ENCODE measurements at places on chromosomes 6 and 20.

DNA sequence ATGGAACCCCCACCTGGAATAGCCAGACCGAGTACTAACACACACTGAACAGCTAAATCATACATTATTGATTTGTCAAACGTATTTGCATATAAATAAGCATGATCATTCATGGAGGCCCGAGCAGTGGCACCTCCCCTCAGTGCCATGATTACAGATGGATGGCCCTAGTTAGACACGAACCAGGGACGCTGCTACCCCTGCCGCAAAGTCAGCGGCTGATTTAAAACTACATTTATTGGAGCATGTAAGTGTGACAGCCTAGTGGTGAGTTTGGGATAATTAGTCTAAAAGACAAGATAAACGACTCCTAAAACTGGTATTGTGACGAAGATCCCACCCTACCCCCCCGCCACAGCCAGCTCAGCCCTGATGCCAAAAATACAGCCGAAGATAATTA lies 159.1 kb upstream of the MAFB start:
- DNase-seq: no peak

DNA sequence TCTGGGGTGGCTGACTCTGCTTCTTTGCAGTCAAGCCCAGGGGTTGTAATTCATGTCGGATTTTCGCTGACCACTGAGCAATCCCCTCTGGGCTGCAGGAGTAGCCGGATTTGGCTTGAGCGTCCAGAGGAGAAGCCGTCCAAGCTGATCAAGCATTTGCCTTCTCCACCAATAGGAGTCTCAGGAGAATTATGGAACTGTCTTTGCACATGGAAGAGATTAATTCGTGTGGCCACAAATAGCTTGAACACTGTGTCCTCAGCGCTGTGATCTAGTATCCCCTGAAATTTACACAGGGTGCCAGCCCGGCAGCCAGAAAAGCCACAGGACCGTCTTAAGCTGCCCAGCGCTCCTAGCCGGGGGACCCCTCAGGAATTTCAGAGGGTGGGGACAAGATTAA lies 37.1 kb downstream of the EYA2 start:
- DNase-seq: no peak

- no peak for DNase-seq
Measured at GRCh38 chr20:57618764-57619050, 1.5 kb downstream of the ZBP1 start.

DNA sequence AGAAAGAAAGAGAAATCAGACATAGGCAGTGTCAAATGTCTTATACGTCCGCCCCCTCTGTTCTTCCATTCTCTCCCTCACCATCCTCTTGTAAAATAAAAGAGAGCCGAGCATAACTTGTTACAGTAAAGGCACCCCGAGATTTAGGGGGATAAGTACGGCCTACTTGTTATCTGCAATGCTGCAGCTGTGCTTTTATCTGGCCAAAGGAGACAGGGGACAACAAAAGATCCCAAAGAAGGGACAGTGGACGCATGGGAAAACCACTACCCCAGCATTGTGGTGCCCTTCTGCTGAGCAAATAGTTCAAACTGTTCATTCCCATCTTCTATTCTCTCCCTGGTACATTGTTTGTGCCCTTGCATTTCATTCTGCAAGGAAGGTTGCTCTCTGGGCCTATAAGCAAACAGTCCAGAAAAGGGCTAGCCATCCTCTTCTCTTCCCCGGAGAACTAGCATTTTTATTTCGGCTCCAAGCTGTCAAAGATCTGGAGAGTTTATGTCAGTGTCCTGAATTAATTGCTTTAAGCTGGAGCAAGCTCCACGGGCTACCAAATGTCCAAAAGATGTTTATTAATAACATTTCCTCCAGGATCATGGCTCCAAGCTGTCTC lies 22.3 kb downstream of the FOXA2 start:
- no peak for DNase-seq

DNA sequence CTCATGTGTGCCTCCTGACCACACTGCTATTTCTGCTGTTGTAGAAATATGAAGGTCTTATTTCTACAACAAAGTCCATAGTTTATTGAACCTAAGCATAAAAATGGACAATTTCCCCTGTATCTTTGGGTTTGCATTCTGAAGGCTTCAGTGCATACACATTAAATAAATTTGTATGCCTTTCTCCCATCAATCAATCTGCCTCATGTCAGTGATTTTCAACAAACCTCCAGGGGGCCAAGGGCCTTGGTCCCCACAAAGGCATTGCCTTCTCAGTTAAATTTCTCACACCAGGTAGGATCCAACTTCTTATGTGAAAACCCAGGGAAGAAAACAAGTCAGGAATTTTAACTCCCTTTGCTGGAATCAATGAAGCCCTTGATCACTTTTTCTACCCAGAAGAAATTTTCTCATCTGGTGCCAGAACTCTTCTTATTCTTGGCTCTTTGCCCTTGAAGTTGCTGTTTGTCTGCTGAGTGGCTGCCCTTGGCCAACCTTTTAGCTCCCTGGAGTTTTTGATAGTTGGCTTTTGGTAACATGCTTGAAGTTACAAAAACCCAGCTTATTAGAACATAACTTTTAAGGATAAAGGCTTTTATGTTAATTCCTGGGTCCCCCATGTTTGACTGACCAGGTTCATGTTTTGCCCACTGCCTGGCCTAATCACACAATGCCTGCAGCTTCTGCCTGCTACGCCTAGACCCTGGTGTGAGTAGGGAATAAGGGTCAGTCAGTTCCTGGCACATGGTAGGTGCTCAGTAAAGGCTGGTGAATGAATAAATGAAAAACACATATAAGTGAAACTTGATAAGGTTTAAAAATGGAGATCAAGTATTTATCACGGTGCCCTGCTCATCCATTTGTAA lies 37.0 kb downstream of the SHLD1 start:
- no peak for DNase-seq

- no peak for DNase-seq
Measured at GRCh38 chr6:18680842-18681241, 293.7 kb downstream of the RNF144B start.

- DNase-seq: no peak
Measured at GRCh38 chr20:4406627-4407026, 315.1 kb upstream of the PRND start.

- no peak for DNase-seq
Measured at GRCh38 chr6:26198722-26199056, 111.5 kb downstream of the HFE start.

- DNase-seq: no peak
Measured at GRCh38 chr6:139253656-139254055, 38.1 kb downstream of the TXLNB start.

DNA sequence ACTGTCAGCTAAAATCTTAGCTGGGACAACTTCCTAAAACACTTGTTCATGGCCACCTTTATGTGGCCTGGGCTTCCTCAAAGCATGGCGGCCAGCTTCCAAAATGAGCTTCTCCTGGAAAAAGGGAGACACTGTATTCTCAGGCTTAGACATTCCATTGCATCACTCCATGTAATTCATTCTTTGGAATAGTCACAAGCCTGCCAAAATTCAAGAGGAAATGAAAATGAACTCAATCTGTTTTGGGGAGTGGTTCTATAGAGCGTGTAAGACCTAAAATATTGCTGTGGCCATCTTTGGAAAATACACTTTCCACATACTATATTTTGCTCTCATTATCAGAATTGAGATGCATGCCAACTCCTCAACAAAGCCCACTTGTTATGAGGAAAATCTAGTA lies 687.0 kb downstream of the KIF16B start:
- no peak for DNase-seq

DNA sequence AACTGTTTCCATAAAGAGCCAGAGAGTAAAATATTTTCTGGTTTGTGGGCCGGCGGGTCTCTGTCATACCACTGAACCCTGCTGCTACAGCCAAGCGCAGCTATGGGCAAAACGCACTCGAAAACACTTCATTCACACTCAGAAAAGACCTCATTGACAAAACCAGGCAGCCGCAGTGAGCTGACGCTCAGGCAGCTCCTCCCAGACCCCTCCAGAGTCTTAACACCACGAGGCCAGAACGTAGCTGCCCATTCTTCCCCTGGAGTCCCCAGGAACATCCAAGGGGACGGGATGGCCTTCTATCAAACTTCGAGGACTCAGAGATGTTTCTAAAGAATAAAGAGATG lies 35.6 kb upstream of the ZBP1 start:
- no peak for DNase-seq

- DNase-seq: no peak
Measured at GRCh38 chr6:111979633-111980032, 74.3 kb upstream of the CCN6 start.

- no peak for DNase-seq
Measured at GRCh38 chr6:31784098-31784925, 7.2 kb upstream of the VWA7 start.

DNA sequence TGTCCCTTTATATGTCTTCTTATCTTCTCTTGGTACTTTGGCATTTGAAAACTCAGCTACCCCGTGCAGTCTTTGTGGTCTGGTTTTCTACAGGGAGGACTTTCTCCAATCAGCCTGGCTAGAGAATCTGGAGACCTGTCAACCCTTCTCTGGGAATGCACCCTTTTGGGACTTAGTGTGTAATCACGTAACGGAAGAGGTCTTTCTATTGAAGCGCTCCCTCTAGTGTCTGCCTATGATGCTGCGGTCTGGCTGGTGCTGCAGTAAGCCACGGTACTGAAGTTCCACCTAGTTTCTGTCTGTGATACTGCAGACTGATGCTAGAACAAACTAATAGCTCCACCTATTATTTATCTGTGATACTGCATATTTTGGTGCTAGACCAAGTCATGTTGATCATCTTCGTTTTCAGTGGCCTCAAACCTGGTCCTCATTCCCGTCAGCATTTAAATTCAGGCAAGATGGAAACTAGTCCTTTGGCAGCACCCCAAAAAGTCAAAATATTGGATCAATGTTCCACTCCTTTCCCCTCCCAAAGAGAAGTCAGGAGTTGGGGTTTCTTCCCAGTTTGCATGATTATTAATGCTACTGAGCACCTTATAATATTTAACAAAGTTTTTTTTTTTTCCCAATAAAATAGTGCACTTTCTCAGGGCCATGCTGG lies 12.5 kb upstream of the SIRPB2 start:
- DNase-seq: no peak

DNA sequence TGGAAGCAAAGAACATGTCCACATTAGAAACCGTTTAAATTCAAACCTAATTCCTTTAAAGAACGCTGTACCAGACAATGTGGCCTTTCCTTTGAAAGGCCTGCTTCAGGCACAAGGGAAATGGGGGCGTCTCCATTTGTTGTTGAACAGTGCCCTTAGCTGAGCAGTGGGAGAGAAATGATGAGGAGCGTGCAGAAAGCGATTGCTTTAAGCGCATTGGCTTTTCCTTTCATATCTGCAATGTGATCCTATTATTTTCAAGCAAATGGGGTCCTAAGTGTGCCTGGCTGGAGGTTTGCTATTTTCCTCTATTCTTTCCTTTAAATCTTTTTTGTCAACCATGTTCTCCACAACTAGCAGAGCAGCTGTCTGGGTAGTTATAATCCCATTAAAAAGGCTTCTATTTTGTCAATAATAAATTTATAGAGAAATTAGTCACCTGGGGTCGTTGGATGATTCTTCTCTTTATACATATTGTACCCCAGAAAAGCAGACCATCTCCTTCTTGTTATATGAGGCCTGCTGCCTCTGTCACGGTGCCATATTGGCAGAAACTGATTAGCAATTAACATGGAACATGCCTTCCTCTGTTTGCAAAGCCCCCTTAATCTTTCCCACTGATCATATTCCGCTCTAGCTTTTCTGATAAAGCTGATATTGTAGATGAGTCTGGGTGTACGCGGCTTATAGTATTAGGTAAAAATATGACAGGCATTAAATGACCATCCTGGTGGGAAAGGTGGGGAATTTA lies 151.1 kb upstream of the JAG1 start:
- DNase-seq: no peak

GRCh38 chr6:14339711-14340584 lies 222.4 kb downstream of the CD83 start:
- DNase-seq: no peak

- no peak for DNase-seq
Measured at GRCh38 chr6:25434921-25435320, 155.7 kb downstream of the CARMIL1 start.

DNA sequence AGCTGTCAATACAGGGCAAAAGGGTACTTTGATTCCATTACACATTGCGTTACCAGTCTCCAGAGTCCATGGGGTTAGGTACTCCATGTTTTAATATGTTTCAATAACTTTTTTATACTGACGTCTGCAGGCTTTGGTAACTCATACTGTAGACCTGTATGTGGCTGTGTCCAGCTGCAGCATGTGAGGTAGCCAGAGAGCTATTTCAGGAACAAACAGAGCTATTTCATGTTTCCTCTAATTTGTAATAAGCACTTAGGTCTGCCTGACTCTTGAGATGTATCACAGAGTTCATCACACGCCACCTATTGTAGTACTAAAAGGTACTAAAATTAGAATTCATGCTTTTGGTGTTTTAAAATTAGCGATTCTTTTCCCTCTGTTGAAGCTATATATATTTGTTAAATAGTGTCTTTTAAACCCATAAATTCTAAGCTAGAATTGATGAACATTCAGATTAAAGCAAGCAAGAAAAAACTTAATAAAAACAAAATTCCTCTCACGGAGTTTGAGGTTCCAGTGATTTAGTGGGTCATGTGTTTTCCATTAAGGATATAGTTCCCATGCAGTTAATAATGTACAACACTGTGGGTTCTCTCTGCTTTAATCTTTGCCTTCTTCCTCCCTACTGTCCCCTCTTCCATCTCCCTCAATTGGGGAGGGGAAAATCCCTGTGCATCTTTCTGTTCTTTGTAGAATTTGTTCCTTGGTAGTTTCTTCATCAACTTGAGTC lies 37.0 kb downstream of the FOXO3 start:
- no peak for DNase-seq

GRCh38 chr6:144153260-144153659 lies 2.9 kb downstream of the STX11 start:
- DNase-seq: peak; percentile 18

- DNase-seq: no peak
Measured at GRCh38 chr6:133235221-133235620, 5.9 kb upstream of the EYA4 start.

DNA sequence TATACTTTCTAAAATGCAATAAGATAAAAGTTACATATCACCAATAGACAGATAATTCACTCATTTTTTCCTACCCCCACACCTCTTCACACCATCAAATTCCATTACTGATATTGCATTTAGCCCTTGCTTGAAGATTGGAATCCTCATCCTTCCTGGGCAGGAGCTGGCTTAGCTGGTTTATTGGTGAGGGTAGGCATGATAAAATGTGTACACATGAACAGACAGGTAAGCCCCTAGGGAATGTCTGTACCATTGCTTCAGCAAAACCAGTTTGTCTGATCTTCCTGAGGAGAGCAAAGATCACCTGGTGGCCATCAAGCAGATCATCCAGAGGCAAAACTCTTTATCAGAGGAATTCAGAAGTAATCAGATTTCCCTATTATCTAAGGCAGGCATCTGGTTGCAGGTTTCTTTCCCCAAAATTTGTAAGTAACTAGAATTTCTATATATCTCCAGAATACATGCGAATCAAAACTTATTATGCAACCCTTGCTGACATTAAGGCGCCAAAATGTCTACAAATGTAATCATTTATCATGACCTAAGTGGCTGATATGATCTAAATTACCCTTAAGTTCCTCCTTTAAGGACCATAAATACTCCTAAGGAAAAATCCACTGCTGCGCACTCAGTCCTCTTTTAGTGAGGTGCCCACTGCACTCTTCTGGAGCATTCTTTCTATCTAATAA lies 6.6 kb upstream of the FABP7 start:
- DNase-seq: no peak

GRCh38 chr6:54971825-54972224 lies 125.3 kb downstream of the FAM83B start:
- DNase-seq: no peak

- DNase-seq: no peak
Measured at GRCh38 chr20:8005033-8005432, 14.5 kb downstream of the TMX4 start.

- no peak for DNase-seq
Measured at GRCh38 chr6:1832844-1833787, 223.4 kb downstream of the FOXC1 start.

- no peak for DNase-seq
Measured at GRCh38 chr6:107398001-107398400, 61.4 kb downstream of the PDSS2 start.

Data from substantia nigra (tissue), 51 donors.